ENCODE measurements at places on chromosomes 11 and 22.

GRCh38 chr11:130775306-130776060 is 140.8 kb downstream of the SNX19 start:
- no peak for DNase-seq

DNA sequence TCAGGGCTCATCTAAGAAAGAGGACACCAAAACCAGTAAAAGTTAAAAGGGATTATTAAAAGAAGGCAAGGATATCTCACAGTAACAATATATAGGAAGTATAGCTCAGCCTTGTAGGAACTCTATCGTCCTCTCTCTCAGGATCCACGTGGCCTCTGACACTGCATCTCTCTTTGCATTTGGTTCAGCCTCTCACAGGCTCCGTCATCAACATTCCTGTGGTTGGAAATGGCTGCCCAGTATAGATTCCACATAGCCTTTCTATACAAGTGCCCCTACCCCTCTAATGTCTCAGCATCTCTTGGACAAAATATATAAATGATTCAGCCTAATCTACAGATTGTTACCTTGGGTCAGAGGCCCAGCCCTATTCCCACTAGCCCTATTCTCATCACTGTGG is 101.3 kb upstream of the DBX1 start:
- DNase-seq = no peak

- no peak for DNase-seq
These were observed 32.4 kb upstream of the CBX7 start for GRCh38 chr22:39184586-39185577.

GRCh38 chr11:7636350-7636749 is 37.0 kb downstream of the CYB5R2 start:
- DNase-seq = no peak

GRCh38 chr11:27926981-27927481 is 180.9 kb downstream of the KIF18A start:
- no peak for DNase-seq

DNA sequence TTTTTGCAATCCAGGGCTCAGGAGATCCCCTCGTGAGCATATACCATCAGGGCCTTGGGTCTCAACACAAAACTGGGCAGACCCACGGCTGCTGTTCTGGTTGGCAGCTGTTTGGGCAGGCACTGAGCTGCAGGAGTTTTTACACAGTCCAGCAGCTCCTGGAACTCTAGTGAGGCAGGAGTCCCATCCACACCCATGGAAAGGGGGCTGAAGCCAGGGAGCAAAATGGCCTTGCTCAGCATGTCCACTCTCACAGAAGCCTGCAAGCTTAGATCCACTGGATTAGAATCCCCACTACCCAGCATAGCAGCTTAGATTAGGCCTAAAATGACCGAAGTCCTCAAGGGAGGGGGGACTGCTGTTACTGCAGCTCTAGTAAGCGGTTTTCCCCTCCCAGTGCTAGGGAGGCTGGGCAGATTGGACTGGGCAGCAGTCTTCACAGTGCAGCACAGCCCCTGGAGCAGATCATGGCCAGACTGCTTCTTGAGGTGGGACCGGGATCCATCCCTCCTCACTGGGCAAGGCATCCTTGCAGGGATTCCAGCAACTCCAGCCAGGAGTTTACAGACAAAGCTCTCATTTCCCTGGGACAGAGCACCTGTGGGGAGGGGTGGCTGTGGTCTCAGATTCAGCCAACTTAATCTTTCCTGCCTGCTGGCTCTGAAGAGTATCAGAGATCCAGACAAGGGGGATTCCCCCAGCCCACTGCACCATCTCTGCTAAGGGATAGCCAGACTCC is 36.4 kb upstream of the CARD16 start:
- DNase-seq = no peak

- no peak for DNase-seq
These were observed 12.9 kb downstream of the ROBO3 start for GRCh38 chr11:124877910-124878758.

GRCh38 chr22:28670161-28670560 is 9.5 kb downstream of the TTC28 start:
- no peak for DNase-seq

Data from effector CD4-positive, alpha-beta T cell (primary cell).